ENCODE measurements at places on chromosomes 1 and 21. TPM values are rescaled to one million over a fixed set of nuclear protein-coding genes. Genes with fewer than 3 reads are reported as not detected.

- H3K4me3 ChIP-seq: no peak overlapping the region
- H3K4me1 ChIP-seq: peaks cover 4% of the 10 kb centered on the region
- no peaks in the 10 kb centered on the region for H3K36me3 ChIP-seq
- no peak for DNase-seq
- H3K27ac ChIP-seq: no peak overlapping the region
Observed at GRCh38 chr1:206661161-206661820, 23.4 kb upstream of the MAPKAPK2 start.

CDK18 gene
- total RNA-seq: 8.0 TPM

DNA sequence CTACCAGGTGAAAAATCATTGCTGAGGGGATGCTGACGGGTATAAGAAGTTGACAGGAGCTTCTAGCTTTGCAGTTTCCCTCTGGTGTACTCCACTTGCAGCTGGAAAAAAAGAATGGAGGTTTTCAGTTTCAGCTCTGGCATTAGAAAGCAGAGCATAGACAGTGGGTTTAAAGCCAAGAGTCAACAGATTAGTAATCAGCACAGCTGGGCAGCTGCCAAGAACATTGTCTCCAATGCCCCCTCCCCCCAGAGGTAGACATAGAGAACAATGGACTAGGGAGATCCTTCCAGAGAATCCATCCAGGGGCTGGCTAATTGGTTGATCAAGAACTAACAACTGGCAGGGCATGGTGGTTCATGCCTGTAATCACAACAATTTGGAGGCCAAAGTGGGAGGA lies 10.1 kb upstream of the ZBTB8B start:
- H3K4me1 ChIP-seq: no peaks in the 10 kb centered on the region
- DNase-seq: peak; percentile 13
- H3K27me3 ChIP-seq: no peaks in the 10 kb centered on the region
- H3K4me3 ChIP-seq: no peak overlapping the region
- H3K36me3 ChIP-seq: no peaks in the 10 kb centered on the region

DNA sequence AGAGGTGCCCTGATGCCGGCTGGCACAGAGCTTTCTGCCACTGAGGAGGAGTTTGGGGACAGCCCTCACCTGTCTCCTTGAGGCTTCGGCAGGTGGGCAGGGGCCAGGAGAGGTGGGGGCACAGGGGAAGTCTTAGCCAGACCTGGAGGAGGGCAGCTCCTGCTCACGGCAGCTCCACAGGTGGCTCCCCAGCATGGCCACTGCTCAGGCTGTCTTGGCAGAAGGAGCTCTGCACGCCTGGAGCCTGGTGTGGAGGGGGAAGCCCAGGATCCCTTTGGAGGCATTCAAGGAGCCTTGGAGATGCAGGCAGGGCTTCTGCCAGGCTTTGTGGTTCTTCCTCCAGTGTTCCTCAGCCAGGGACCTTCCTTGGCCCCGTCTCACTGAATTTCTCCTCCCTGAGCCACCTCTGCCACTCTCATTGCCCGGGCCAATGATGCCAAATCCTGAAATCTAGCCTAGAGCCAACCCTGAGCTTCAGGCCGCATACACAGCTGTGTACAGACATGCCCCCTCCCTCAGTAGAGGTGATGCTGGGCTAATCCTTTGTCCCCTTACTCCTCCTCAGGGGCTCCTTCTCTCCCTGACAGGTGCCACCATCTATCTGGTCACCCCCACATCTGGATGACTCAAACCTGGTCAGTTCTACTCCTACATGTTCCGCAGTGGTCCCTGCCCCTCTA lies 251.8 kb upstream of the VAMP3 start:
- H3K4me1 ChIP-seq: no peaks in the 10 kb centered on the region
- no peak overlapping the region for H3K27ac ChIP-seq
- no peak for DNase-seq
- H3K4me3 ChIP-seq: no peak overlapping the region
- no peaks in the 10 kb centered on the region for H3K36me3 ChIP-seq
- H3K27me3 ChIP-seq: peaks cover 4% of the 10 kb centered on the region

GRCh38 chr1:31238986-31239613 lies 587 bp downstream of the NKAIN1 start:
- H3K4me3 ChIP-seq: no peak overlapping the region
- DNase-seq: peak; percentile 62
- no peak overlapping the region for H3K27ac ChIP-seq
- H3K4me1 ChIP-seq: peaks cover 9% of the 10 kb centered on the region
- H3K27me3 ChIP-seq: peaks cover 62% of the 10 kb centered on the region

- H3K4me1 ChIP-seq: no peaks in the 10 kb centered on the region
- no peak overlapping the region for H3K4me3 ChIP-seq
- H3K27me3 ChIP-seq: no peaks in the 10 kb centered on the region
- H3K27ac ChIP-seq: no peak overlapping the region
- no peaks in the 10 kb centered on the region for H3K36me3 ChIP-seq
Observed at GRCh38 chr1:187067160-187067559, 238.4 kb downstream of the PLA2G4A start.

GRCh38 chr1:221435504-221435904 lies 306.4 kb downstream of the DUSP10 start:
- DNase-seq: peak; percentile 68
- H3K36me3 ChIP-seq: no peaks in the 10 kb centered on the region
- H3K27ac ChIP-seq: no peak overlapping the region

DNA sequence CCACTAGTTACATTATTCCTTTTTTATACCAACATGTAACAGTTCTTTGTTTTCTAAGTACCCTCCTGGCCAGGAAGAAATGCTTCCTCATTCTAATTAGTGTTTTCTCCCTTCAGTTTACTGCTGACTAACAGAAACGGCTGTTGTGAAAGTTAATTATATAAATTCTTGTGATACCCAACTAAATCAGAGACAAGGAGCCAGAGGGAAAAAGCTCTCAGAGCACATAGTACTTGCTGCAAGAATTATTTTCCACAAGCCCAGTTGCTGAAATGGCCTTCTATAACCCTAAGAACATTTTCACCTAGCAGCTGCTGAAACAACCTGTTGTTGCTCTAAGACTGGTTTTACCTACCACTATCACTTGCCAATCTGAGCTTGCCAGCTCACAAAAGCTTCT lies 82.4 kb downstream of the FAF1 start:
- no peaks in the 10 kb centered on the region for H3K27me3 ChIP-seq
- no peak for DNase-seq
- H3K4me3 ChIP-seq: no peak overlapping the region
- H3K27ac ChIP-seq: no peak overlapping the region
- no peaks in the 10 kb centered on the region for H3K36me3 ChIP-seq

PALMD gene
- 21.7 TPM for total RNA-seq

GPX7 gene
- 78.9 TPM for total RNA-seq

CLDN19 gene
- total RNA-seq: 2.5 TPM

DNA sequence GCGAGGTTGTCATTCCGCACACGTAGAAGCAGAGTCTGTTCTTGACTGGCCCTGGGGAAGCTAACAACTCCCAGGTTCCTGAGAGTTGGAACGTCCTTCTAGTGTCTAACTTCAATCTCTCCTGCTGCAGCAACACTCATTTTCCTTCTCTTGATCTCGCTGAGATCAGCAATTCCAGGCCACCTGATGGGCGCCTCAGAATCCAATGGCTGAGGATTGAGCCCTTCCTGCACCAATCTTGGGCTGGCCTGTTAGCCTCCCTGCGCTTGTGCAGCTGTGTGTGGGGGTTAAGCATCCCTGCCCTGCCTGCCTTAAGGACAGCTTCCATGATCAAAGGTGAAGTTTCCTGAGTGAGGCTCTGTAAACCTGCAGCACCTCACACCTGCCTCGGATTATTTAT lies 87.9 kb downstream of the SYT2 start:
- H3K27ac ChIP-seq: no peak overlapping the region
- DNase-seq: no peak
- peaks cover 16% of the 10 kb centered on the region for H3K4me1 ChIP-seq
- H3K4me3 ChIP-seq: no peak overlapping the region
- no peaks in the 10 kb centered on the region for H3K27me3 ChIP-seq
- H3K36me3 ChIP-seq: no peaks in the 10 kb centered on the region

EXTL1 gene
- 0.17 TPM for total RNA-seq

DNA sequence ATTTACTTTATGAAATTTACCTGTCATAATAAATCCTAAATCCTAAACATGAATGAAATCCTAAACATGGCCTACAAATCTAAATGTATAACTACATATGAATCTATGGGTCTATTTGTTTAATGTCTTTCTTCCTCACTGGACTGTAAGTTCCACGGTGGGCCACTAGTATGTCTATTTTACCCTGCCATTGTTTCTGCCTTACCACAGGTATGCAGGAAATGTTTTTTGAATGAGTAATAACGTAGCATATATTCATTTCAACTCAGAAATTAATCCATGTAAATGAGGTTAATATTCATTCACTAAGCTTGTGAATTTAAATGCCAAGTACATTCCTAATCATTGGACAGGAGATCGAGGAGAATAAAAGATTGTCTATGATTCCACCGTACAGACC lies 35.3 kb downstream of the B3GALNT2 start:
- no peaks in the 10 kb centered on the region for H3K4me1 ChIP-seq
- H3K36me3 ChIP-seq: no peaks in the 10 kb centered on the region
- no peak for DNase-seq

DNA sequence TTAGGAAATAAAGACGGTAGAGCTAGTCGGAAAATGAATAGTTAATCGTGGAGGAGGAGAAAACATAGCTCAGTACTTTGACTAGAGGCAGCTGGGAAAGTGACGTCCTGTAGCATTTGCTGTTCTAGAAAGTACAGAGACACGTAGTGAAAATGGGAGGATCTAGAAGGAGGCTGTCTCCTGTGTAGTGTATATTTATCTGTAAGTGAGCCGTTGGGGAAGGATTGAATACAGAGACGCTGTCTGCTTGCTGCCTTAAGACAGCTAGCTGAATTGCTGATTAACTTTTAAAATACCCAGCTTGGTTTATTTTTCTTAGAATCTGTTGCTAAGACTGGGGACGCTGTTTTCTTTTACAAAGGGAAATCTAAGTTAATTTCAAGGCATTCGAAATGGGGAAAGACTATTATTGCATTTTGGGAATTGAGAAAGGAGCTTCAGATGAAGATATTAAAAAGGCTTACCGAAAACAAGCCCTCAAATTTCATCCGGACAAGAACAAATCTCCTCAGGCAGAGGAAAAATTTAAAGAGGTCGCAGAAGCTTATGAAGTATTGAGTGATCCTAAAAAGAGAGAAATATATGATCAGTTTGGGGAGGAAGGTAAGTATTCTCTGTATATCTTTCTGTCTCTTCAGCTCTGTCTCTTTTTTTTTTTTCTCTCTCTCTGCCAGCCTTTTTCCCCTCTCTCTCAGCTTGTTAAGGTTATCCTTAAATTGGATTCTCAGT lies at the start of gene DNAJB4:
TSS of gene DNAJB4 (plus strand) at position 221 of the 729 bp plus-strand sequence. CDS start at position 393, 172 bp downstream.
- H3K36me3 ChIP-seq: no peaks in the 10 kb centered on the region
- no peaks in the 10 kb centered on the region for H3K27me3 ChIP-seq
- no peaks in the 10 kb centered on the region for H3K4me1 ChIP-seq
- peak; percentile 93 for DNase-seq
- H3K4me3 ChIP-seq: peak within 1 kb of the TSS; percentile 34
- H3K27ac ChIP-seq: peak within 1 kb of the TSS; percentile 89

HCN3 gene
- 4.3 TPM for total RNA-seq

- H3K4me3 ChIP-seq: no peak overlapping the region
- H3K4me1 ChIP-seq: no peaks in the 10 kb centered on the region
- no peak overlapping the region for H3K27ac ChIP-seq
- no peaks in the 10 kb centered on the region for H3K36me3 ChIP-seq
Observed at GRCh38 chr1:19346026-19346425, 33.9 kb downstream of the SLC66A1 start.

CD1B gene
- total RNA-seq: not detected

Data from hepatocyte (in vitro differentiated cells).